ENCODE measurements at places on chromosomes 2 and 18.
A peak's percentile ranks its signal among the peaks of the same experiment; 100 is the strongest.

DNA sequence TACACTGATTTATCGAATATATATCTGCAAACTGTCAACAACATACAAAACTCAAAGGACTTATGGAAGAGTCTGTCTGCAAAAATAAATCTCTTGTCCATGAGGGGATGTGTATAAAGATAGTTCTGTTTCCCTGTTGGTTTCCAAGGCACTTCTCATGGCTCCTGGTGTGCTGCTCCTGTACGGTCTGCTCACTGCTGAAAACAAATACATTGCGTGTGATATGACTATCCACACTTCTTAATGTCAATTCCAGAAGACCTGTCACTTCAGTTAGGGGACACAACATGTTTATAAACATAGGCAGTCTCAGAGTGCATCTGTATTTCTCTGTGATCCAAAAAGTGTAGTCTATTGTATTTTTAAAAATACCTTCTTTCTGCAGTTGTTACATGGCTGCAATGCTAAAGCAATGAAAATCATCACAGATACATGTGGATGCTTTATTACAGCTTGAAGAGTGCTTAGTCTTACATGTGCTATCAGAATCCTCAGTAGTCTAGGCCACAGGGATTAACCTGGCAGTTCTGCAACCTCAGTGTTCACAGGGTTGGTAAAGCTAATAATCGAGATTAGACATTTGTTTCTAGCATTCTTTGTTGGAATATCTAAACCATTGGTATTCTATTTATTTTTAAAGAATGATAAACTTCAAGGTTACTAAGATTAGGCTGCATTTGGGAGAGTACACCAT lies 7.8 kb downstream of the ALKAL2 start:
- DNase-seq, result no peak

GRCh38 chr2:188786368-188786841 lies 187.8 kb upstream of the COL3A1 start:
- no peak for DNase-seq

DNA sequence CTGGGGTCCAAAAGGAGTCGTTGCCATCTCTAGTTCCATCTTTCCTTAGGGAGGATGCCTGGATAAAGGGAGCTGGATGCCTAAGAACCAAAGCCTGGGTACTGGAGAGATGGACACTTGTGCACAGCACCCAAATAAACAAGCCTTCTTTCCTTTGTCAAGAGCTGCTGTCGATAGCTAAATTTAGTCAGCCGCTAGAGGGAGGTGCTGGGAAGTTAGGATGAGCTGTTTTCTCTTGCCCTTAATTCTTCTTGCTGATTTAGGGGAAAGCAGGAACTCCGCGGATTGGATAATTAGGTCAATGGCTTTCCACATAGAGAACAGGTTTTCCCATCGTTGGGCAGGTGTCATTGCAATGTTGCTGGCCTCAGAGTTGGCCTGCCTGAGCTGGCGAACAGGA lies 30.9 kb upstream of the SERPINB12 start:
- DNase-seq, result no peak

- DNase-seq, result no peak
Measured at GRCh38 chr2:32355976-32356680, 695 bp upstream of the BIRC6 start.

GRCh38 chr2:127153691-127154158 lies 46.8 kb upstream of the BIN1 start:
- no peak for DNase-seq

- no peak for DNase-seq
Measured at GRCh38 chr2:157076526-157077161, 180.9 kb upstream of the GALNT5 start.

DNA sequence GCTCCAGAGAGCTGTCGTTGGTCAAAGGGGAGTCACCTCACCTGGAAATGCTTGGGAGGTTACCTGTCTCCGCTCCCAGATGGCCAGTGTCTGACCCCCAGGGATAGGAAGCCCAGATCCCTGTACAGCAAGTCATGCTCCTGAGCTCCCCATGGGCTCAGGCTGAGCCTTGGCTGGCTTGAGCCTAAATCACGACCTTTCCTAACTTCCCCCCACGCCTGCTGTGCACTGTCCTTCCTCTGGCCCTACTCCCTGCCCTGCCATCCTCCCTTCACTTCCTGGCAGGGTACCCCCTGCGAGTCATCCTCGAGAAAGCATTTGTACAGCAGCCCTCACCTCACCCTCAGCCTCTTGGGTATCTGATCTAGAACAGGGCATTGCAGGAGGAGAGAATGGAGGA lies 9.2 kb upstream of the HDAC4 start:
- no peak for DNase-seq

DNA sequence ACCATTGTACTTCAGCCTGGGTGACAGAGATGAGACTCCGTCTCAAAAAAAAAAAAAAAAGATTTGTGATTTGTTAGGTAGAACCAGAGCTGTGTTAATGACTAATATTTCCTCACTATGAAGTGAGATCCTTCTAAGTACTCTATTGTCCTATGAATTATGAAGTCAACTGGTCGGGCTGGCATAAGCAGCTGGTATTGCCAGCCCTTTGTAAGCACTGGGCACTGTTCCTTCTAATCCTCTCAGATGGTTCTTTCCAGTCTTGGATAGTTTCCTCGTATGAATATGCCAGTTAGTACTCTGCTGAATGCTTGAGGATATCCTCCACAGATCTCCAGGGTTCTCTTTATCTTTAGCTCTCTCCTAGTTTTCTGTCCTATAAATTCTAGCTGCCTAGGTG lies 223.1 kb upstream of the SP5 start:
- DNase-seq, result no peak

DNA sequence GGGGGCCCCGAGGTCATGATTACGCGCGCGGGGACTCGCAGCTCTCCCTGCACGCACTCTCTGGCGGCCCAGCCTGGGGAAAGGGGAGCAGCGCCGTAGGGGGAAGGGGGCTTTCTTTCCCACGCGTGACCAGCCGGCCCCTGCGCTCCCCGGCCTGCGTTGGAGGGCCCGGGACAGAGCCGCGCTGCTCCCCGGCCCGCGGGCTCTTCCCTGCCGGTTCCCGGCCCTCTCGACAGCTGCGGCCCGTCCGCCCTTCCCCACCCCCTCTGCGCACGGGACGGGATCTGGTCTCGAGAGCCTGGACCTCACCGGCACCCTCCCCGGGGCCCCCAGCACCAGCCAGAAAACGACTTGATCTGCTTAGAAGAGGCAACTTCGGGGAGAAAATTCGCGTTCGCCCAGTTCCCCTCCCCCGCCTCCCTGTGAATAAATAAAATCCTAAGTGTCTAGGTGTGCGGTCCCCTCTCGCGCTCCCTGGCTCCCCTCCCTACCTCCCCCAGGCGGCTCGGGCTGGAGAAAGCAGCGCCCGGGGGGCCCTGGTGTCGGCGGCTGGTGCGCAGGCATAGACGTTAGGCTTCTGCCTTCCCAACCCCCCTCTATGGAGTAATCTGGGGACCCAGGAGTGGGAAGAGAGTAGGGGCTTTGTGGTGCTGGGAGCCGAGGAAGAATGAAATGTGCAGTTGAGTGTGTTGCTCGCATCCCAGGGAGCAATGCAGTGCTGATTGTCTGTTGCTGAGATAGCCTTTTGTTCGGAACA lies 803 bp upstream of the FIGN start:
- no peak for DNase-seq

GRCh38 chr2:191467113-191467512 lies 210.8 kb upstream of the NABP1 start:
- DNase-seq, result no peak

DNA sequence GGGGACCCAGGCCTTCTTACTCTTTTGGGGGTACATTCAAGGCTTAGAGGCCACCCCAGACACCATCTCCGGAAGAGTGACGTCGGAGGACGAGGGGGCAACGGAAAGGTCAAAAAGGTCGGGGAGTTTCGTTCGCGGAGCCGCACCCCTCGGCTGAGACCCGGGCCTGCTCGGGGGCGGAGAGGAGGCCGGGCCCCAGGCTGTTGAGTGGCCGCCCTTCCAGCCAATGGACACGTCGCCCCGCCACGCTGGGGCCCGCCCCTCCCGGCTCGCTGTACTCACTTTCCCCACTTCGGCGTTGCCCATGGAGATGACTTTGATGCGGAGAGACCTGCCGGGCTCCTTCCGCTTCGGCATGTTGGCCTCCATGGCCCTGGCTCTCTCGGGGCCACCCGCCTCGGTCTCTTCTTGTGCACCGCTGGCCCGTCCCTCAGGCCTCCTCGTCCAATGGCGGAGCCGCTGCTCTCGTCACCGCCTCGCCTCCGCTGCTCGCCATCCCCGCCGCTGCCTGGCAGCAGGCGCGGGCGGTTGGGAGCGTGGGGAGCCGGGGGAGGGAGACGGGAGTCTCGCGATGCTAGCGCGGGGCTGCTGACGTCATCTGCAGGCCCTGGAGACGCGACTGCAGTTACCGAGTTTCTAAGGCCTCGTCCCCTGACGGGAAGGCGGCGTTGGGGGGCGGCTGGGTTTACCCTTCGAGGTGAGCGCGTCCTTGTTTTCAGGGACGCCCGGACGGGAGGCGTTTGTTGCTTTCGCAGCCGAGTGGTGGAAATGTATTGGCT lies at the start of gene DNAJC27:
Gene DNAJC27, minus strand, starts transcription at position 420 of the 779 bp plus-strand sequence. Its CDS starts 51 bp downstream, at position 369.
- DNase-seq, result peak; percentile 99

- DNase-seq, result no peak
Measured at GRCh38 chr2:46334389-46335271, 37.4 kb downstream of the EPAS1 start.

DNA sequence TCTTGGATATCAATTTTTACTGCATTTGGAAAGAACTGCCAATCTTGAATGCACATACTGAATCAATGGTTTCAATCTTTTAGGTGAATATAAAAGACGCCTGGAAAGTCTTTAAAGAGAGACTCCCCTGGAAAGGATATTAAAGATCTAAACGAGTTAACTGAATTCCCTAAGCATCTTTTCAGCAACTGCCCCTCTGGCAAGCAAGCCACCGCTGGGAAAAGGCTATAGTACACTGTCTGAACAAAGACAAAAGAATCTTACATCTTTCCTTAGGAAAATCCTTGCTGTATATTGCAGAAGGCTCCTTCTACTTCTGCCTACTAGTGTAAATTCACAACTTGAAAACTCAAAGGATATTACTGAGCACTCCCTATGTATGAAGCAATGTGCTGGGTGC lies 28.0 kb downstream of the MYO5B start:
- no peak for DNase-seq

GRCh38 chr2:121635371-121635770 lies 13.9 kb downstream of the CLASP1 start:
- DNase-seq, result no peak

- DNase-seq, result no peak
Measured at GRCh38 chr2:213015387-213016165, 135.8 kb downstream of the IKZF2 start.

DNA sequence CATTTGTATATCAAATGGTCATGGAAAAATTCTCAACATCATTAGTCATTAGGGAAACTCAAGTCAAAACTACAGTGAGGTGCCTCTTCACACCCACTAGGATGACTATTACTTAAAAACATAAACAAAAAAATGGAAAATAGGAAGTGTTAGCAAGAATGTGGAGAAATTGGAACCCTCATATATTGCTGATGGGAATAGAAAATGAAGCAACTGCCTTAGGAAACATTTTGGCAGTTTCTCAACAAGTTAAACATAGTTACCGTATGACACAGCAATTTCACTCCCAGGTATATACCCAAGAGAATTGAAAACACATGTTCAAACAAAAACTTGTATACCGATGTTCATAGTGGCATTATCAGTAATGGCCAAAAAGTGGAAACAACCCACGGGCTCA lies 18.1 kb upstream of the CYP26B1 start:
- no peak for DNase-seq

GRCh38 chr2:143473216-143473615 lies 344.0 kb downstream of the ARHGAP15 start:
- no peak for DNase-seq

GRCh38 chr2:130728549-130729316 lies at the start of gene GPR148:
TSS of gene GPR148 (plus strand) at chr2:130729070. CDS start at chr2:130729152, 82 bp downstream.
- no peak for DNase-seq

- DNase-seq, result no peak
Measured at GRCh38 chr2:236949089-236949905, 136.4 kb upstream of the COPS8 start.

DNA sequence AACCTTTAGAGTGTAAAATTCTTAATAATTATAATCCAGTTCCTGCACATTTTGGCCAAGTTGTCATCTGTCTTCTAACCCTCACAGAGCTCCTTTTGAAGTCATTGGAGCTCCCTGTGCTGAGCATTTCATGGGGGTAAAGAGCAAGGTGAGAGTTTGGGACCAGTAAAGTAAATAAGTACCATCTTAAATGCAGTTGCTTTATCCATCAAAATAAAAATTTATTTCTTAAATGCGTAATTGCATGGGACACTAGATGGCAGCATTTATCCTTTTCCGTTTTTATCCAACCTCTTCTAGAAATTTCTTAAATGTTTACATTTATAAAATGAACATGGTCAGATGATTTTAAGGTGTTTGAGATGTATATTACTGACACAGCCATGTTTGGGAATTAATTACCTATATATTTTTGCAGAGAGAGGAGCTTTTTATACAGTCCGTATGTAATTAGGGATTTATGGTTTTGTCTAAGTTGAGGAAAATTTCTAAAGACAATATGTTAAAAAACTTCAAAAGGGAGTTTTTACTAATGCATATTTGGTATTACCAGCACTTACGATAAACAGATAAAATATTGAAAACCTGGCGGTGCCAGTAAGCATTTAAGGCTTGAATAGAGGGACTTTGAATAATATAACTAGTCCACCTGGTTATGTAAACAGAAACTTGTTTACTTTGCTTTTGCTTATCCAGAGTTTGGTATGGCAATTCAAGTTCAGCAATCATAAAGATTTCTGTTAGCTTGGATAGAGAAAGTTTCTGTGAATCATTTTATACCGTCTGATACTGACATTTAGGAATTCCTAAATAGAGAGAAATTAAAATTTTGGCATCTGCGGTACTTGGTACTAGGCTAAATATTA lies 54.5 kb downstream of the ACSL3 start:
- DNase-seq, result no peak

- DNase-seq, result no peak
Measured at GRCh38 chr2:79640001-79640400, 127.2 kb downstream of the CTNNA2 start.

GRCh38 chr2:23381084-23381483 lies 3.9 kb upstream of the KLHL29 start:
- no peak for DNase-seq

DNA sequence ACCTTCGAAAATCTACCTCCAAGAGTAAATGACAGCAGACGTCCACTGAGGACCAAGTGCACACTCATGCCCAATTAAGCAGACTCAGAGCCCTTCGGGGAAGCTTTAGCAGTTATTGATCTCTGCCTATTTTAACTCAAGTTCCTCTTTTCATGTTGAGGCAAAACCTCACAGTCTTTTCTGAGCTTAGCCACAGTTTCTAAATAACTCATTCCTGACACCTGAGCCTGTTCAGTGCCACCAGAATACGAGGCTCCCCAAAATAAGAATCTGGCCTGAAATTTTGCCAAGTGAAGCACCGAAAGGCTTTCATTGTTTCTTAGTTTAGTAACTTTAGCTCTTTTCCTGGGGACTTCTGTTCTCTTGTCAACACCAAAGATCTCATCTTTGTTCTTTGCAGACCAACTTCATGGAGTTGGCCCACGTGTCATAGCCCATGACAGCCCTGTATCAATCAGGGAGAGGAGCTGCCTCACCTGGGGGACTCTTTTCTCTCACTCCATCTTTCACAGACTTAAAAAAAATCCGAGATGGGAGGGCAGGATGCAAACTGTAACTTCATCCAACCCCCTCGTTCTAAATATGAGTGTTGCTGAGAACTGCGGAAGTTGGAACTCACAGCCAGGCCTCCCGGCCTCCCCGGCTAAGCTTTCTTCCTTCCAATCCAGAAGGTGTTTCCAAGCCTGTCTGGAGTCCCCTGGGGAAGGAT lies 22.2 kb downstream of the INPP5D start:
- no peak for DNase-seq

- DNase-seq, result no peak
Measured at GRCh38 chr18:49018554-49019445, 68.0 kb upstream of the SMAD7 start.

GRCh38 chr18:46264255-46264654 lies 160.1 kb downstream of the HAUS1 start:
- DNase-seq, result no peak

Data from cortex of kidney (tissue), 1 donor.